ENCODE measurements at places on chromosomes 11 and 22. TPM values are rescaled to one million over a fixed set of nuclear protein-coding genes. Genes with fewer than 3 reads are reported as not detected.

DNA sequence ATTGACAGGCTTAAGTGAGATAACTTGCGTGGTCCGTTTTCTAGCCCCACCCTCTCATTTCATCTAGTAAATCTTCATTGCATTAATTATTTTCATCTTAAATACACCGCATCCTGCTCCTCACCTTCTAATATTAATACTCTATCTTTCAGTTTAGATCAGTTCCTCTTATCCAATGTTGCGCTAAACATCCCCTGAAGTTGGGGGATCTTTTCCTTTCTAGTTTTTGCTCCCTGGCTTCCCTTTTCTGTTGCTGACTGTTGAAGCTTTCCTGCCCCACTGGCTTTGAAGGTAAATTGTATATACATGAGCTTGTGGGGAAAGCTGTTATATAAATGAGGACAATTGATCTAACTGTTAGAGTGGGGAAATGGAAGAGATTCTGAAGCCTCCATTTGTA lies 7.2 kb downstream of the CAT start:
- H3K27ac ChIP-seq = no peak overlapping the region
- H3K4me1 ChIP-seq = no peaks in the 10 kb centered on the region
- H3K4me3 ChIP-seq = no peak overlapping the region
- no peak for DNase-seq

DNA sequence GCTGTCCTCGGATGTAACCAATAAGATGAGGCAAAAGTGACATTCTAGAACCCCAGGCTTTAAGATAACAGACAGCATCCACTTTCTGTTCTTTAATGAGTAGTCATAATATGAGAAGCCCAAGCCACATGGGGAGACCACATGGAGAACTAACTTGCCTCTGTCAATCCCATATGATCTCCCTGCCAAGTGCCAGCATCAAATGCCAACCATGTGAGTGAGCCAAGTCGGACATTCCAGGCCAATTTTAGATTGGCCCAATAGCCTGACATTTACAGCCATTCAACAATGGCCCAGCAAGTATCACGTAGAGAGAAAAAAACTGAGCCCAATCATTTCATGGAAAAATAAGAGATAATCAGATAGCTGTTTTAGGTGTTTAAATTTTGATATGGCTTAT lies 2048.3 kb upstream of the RAG2 start:
- H3K27me3 ChIP-seq = no peaks in the 10 kb centered on the region
- no peak for DNase-seq
- H3K36me3 ChIP-seq = no peaks in the 10 kb centered on the region
- no peak overlapping the region for H3K27ac ChIP-seq
- no peak overlapping the region for H3K4me3 ChIP-seq
- no peaks in the 10 kb centered on the region for H3K4me1 ChIP-seq

DNA sequence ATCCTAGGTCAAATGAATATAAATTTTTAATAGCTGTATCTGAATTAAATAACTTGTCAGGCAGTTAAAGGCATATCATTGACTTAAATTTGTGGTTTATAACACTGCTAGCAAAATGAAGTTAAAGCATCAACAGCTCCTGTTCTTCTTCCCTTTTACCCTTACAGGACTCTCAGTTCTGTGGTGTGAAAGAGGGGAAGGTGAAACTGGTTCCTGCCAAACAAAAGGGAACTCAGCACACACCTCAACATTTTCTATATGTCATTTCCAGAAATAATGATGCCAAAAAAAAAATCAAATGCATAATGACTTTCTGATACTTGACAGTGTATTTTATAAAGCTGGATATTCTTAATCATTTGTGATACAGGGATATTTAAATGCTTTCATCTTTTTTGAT lies 21.2 kb downstream of the ARL14EP start:
- DNase-seq = no peak
- H3K4me1 ChIP-seq = no peaks in the 10 kb centered on the region
- H3K27ac ChIP-seq = no peak overlapping the region
- no peaks in the 10 kb centered on the region for H3K27me3 ChIP-seq
- no peak overlapping the region for H3K4me3 ChIP-seq

DNA sequence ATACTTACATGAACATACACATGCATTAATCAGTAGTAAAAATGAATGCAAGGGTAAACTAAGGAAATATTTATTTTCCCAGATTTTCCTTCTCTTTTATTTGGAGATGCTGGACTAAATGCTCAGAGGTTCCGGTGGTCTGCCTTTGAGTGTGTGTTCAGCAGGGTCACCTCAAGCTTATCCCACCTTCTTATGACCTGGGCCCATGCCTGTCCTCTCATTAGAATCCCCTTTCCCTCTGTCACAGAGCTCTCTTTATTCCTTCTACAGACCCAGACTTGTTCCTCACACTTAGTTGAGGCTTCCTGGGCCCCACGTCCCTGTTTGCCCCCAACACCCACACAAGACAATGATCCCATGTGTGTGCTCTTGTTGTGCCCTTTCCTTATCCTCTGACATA lies 61.6 kb upstream of the TOP3B start:
- no peaks in the 10 kb centered on the region for H3K36me3 ChIP-seq
- DNase-seq = no peak
- no peak overlapping the region for H3K27ac ChIP-seq
- peaks cover 9% of the 10 kb centered on the region for H3K27me3 ChIP-seq
- no peaks in the 10 kb centered on the region for H3K4me1 ChIP-seq

GRCh38 chr22:49754696-49755630 lies 72.7 kb downstream of the BRD1 start:
- no peaks in the 10 kb centered on the region for H3K36me3 ChIP-seq
- H3K4me3 ChIP-seq = no peak overlapping the region
- peaks cover 13% of the 10 kb centered on the region for H3K27me3 ChIP-seq

DNA sequence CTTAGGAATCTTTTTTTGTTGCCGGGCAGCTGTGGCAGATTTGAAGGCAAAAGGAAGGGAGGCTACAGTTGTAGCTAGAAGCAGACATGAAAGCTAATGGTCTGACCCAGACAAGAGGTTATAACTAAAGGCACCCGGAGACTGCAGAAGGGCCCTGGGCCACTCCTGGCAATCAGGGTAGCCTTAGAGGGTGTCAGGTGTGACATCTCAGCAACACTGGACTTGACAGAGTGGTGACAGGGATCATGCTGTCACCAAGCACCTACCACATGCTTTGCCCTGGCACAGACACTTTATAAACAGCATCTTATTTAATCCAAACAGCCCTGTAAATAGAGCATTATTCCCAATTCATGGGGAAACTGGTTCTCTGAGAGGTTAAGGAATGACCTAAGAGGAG lies 25.7 kb downstream of the TUB start:
- no peak overlapping the region for H3K4me3 ChIP-seq
- no peaks in the 10 kb centered on the region for H3K4me1 ChIP-seq
- H3K27ac ChIP-seq = no peak overlapping the region
- no peaks in the 10 kb centered on the region for H3K36me3 ChIP-seq
- H3K27me3 ChIP-seq = no peaks in the 10 kb centered on the region

DNA sequence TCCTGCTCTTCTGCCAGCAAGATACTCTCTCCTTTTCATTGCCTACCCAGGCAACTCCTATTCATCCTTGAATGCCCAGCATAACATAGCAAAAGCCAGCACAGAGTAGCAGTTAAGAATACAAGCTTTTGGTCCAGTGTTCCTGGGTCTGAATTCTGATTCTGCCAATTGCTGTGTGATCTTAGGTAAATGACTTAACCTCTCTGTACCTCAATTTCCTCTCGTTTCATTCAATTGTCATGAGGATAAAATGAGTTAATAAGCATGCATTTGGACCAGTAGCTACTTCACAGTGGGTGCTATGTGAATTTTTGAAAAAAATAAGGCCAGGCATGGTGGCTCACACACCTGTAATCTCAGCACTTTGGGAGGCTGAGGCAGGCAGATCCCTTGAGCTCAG lies 346.0 kb downstream of the BUD13 start:
- no peak overlapping the region for H3K4me3 ChIP-seq
- no peak for DNase-seq
- H3K27ac ChIP-seq = no peak overlapping the region
- peaks cover 15% of the 10 kb centered on the region for H3K4me1 ChIP-seq
- no peaks in the 10 kb centered on the region for H3K36me3 ChIP-seq
- H3K27me3 ChIP-seq = no peaks in the 10 kb centered on the region

DNA sequence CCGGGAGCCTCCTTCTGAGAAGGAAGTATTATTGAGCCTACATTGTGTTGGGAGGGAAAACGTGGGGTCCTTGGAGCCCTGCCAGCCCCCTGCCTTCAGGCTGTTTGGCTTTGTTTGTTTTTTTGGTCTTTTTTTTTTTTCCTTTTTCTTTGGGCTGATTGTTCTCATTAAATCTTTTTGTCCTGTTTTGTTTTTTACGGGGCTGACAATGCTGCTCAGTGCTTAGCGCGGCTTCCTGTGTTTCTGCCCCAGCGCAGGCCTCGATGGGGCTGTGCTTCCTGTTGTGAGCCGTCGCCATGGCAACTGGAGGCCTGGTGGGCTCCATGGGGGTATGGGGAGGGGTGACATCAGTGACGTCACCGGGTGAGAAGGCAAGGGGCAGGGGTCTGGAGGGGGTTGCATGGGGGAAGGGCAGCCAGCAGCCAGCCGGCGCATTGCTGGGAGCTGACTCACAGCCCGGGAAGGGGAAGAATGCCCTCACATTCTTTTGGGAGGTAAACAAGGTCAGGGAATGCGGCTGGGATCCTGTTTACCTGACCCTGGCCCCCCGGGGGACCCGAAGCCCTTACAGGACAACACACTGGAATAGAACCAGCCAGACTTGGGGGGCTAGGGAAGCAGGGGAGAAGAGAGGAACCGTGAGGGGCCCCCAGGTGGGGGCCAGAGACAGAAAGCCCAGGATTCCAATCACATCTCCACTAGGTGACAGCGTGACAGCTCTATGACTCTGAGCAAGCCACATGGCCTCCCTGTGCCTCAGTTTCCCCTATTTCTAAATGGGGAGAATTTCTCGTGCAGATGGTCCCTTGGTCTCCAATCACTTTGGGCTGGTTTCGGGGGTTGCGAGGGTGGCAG lies 22.2 kb upstream of the CBX7 start:
- peak; percentile 70 for DNase-seq
- peaks cover 45% of the 10 kb centered on the region for H3K4me1 ChIP-seq
- H3K4me3 ChIP-seq = no peak overlapping the region
- H3K27me3 ChIP-seq = peaks cover 6% of the 10 kb centered on the region
- no peaks in the 10 kb centered on the region for H3K36me3 ChIP-seq
- H3K27ac ChIP-seq = peak overlapping the region; percentile 76

DNA sequence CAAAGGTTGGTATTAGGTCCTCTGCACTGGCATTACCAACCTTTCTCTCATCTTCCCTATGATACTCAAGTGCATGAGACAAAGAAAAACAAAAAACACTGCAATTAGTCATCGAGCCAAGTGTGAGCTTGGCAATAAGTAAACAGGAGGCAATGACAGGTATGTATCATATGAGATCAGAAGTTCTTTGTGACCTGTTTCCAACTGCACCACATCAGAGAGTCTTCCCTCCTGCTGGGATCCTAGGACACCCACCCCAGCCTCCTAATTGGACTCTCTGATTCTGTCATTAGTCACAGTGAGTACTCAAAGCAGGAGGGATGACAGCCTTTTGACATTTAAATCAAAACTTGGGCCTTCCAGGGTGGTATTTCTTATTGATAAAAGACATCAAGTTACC lies 7.8 kb upstream of the JAML start:
- peaks cover 11% of the 10 kb centered on the region for H3K36me3 ChIP-seq
- H3K27me3 ChIP-seq = no peaks in the 10 kb centered on the region
- no peaks in the 10 kb centered on the region for H3K4me1 ChIP-seq
- no peak overlapping the region for H3K4me3 ChIP-seq
- DNase-seq = no peak
- H3K27ac ChIP-seq = no peak overlapping the region

GRCh38 chr11:19321351-19321750 lies 80.6 kb upstream of the E2F8 start:
- peaks cover 7% of the 10 kb centered on the region for H3K4me1 ChIP-seq
- H3K36me3 ChIP-seq = no peaks in the 10 kb centered on the region
- no peak overlapping the region for H3K4me3 ChIP-seq
- DNase-seq = no peak
- no peak overlapping the region for H3K27ac ChIP-seq

DNA sequence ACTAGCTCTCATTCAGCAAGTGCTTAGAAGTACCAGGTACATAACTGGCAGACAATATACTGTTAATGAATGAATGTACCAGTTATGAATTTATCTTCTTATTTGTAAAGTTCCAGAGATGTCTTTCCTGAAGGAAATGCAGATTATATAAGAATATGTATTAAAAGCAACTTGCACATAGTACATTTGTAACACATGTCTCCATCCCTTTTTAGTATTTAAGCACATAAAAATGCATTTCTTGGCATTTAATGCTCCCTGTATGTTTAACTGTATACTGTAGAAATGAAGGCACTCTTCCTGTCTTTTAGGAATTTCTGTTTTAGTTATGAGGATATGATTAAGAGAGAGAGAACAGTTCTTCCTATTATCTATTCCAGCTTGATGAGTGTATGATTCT lies 241.3 kb downstream of the NELL1 start:
- H3K4me3 ChIP-seq = no peak overlapping the region
- no peak for DNase-seq
- no peaks in the 10 kb centered on the region for H3K27me3 ChIP-seq
- H3K4me1 ChIP-seq = no peaks in the 10 kb centered on the region

DNA sequence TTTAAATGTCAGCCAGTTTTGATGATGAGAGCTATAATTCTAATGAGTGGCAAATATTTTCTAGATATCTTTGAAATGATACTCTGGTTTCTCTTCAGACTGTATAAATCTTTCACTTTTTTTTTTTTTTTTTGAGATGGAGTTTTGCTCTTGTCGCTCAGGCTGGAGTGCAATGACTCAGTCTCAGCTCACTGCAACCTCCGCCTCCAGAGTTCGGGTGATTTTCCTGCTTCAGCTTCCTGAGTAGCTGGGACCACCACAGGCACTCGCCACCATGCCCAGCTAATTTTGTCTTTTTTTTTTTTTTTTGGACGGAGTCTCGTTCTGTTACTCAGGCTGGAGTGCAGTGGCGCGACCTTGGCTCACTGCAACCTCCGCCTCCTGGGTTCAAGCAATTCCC lies 113.6 kb downstream of the TEAD1 start:
- no peak overlapping the region for H3K27ac ChIP-seq
- H3K27me3 ChIP-seq = no peaks in the 10 kb centered on the region
- no peaks in the 10 kb centered on the region for H3K4me1 ChIP-seq
- H3K36me3 ChIP-seq = no peaks in the 10 kb centered on the region

- no peak overlapping the region for H3K27ac ChIP-seq
Measured at GRCh38 chr22:36808721-36809344, 8.0 kb downstream of the PVALB start.

LMO1 gene
- not detected for total RNA-seq

SCN2B gene
- total RNA-seq = 0.37 TPM

JHY gene
- total RNA-seq = 4.4 TPM

NECTIN1 gene
- total RNA-seq = 11.0 TPM

SHANK2 gene
- 59.5 TPM for total RNA-seq

ANO5 gene
- 15.2 TPM for total RNA-seq

RFPL1 gene
- not detected for total RNA-seq

WNT7B gene
- total RNA-seq = not detected

MTMR2 gene
- 35.2 TPM for total RNA-seq

OR6A2 gene
- 1.3 TPM for total RNA-seq

SAC3D1 gene
- 3.7 TPM for total RNA-seq

CD3D gene
- 3.5 TPM for total RNA-seq

LAYN gene
- total RNA-seq = 5.6 TPM
